NCI-H1694 treated with DMSO at 0.1 percent for 48 hours (cell line): ENCODE measurements at places on chromosomes 7 and 10.
A peak's percentile ranks its signal among the peaks of the same experiment; 100 is the strongest.

DNA sequence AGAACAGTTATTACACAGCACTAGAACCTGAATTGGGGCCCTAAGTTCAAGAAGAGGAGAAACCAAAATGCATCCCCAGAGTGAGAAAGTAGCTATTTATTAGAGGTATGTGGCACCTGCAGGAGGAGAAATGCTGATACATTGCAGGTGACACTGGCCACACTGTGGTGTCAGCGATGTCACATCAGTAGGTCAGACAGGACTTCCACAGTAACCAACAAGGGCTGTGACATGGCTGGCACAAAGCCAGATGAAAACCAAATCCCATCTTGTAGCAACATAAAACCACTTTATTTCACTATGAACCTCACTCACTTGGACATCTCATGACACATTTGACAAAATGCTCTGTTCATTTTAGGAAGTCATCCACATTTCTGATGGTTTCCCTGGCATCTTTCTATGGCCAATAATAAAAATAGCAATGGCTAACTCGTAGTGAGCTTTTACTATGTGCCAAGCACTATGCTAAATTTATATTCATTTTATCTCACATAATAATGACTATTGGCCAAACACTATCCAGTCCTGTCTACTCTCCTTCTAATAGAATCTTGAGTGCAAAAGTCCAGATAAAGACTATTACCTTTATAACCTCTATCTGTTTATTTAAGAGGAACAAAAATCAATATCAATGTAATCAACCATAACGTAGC lies 154.2 kb downstream of the TSPAN12 start:
- no peak for DNase-seq

DNA sequence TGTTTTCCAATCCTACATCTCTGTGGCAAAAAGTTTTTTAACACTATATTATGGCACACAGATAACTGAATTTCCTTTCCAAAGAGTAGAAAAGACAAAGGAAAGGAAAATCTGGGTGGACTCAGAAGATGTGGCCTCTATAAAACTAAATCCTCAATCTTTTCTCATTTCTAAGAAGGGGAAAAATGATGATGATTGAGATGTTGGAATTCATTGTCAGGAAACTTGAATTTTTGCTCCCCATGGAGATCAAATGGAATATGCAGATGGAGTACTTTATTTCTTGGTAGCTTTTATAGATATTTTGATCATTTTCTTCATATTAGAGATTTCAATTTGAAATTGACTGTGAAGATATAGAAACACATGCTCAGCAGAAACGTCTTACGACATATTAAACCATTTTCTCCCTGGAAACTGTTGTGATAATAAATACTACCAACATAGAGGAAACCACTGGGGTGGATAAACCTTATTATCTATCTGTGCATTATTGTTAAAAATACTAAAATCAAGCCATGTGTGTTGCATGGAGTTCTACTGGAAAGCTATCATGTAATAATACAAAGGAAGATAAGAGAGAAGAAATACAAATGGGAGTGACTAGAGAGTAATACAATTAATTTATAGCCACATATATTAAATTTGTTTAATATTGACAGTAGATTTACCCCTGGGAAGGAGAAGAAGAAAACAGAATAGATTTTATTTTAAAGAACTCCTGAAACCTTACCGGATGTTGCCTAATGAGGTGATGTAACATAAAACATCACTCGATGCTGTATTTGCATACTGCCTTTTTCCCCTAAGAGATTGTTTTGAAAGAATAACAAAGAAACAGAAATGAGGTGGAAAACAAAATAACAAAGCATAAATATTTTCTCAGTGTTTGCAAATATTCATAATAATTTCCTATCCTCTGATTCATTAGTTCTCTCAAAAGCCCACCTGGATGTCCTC lies 931.2 kb upstream of the C7orf33 start:
- no peak for DNase-seq

DNA sequence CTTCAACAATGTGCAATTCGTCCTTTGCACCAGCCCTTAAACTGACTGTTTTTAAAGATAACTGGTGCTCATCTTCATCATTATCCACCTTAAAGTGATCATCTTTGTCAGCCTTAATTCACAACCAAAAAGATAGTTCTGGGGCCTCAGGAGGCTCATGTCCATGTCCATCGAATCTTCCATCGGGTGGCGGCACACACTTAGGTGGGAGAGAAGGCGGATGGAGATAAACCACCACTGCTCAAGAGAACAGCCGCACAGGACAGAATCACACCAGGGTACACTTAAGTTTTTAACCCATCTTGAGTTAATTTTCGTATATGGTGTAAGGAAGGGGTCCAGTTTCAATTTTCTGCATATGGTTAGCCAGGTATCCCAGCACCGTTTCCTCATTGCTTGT lies 24.8 kb downstream of the OIT3 start:
- no peak for DNase-seq

GRCh38 chr7:158657189-158657746 lies 47.3 kb downstream of the NCAPG2 start:
- DNase-seq, result no peak

GRCh38 chr10:61866700-61867368 lies 34.7 kb upstream of the ARID5B start:
- DNase-seq, result no peak

DNA sequence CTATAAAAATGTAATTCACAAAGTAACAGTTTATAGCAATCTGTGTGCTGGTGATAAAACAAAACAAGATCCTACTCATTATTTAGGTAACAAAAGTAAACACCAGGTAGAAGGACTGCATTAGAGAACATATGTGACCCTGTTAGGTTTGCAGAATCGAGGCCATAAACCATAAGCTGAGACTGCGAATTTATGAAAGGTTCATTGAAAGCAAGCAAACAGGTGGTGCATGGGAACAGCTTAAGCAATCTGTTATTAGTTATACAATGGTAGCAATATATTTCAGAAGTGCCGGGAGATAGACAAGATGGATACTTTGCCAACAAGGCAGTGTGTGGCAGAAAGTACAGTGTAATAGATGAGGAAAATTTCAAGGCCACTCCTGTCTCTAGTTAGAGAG lies 23.5 kb upstream of the FAM133B start:
- DNase-seq, result no peak

DNA sequence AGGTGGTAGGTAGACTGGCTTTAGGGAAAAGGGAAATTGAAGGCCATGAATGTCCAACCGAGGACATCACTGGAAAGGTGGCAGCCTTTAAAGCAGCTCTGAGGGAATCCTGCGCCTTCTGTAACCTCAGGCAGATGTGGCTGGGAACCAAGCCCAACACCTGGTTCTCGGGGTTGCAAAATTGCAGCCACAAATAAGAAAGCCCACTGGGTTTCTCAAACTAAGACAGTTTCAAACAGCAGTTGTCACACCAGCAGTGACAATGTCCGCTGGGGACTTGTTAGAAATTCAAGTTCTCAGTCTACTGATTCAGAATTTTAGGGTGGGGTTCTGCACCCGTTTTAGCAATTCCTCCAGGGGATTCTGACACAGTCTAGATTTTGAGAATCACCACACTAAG lies 42.7 kb upstream of the STEAP1B start:
- DNase-seq, result no peak

- no peak for DNase-seq
These were observed 3.2 kb upstream of the VSTM4 start for GRCh38 chr10:49118430-49119074.

DNA sequence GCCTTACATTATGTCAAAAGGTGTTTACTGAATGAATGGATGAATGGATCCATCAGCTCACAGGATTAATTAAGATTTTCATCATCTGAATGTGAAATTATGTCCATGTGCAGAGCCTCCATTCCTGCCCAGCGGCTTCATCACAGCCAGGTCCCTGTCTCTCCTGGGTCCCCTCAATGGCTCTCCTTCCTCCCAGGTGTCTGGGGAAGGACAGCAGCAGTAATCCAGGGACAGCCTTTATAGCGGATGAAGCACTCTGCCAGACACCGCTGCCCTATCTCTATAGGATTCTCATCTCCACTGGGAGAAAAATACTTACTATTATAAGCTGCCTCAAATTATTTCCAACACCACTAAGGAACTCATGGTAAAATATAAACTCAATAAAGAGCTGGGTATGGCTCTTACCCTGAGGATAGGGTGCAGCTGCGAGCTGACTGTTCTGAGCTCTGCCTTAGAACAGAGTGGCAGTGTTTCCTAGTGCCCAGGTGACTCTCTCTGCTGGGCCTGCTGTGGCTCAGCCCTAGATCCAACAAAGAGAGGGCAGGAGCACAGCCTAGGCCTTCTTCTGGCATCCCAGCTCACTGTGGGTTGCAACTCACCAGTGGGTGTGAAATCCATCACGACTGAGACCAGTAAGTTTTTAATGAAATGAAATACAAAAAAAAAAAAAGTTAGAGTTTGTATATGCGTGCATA lies 38.3 kb downstream of the GPRIN2 start:
- no peak for DNase-seq

GRCh38 chr7:28641752-28642545 lies 229.6 kb downstream of the CREB5 start:
- no peak for DNase-seq

- DNase-seq, result no peak
These were observed 163.3 kb downstream of the IPMK start for GRCh38 chr10:58104351-58104751.

- DNase-seq, result no peak
These were observed 385.3 kb downstream of the ETV1 start for GRCh38 chr7:13604178-13604577.

DNA sequence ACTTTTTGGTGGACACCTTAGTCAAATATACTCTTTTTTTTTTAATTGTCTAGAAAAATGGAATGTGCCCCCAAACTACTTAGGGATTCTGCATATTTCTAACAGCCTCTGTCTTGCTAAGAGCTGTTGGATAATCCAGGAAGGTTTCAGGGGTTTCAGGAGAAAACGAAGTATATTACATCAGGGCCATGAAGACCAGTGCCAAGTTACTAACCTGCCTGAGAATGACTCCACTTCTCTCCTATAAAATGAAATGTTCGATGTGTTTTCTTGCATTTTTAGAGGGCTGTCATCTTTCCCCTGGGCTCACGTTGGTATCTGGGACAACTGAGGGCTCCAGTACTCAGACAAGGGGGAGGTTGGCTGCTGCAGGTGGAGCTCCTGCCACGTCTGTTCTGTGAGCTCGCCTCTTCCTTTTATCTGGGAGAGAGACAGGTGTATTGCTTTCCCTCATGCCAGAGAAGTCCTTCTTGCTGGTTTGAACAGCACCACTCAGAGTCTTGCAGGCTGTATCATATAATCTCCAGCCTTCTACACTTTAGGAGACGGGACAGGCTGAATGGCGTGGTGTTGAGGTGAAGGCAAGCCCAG lies 71.3 kb downstream of the CAMK1D start:
- no peak for DNase-seq

- DNase-seq, result no peak
These were observed 29.9 kb upstream of the ZNF273 start for GRCh38 chr7:64873155-64873500.

DNA sequence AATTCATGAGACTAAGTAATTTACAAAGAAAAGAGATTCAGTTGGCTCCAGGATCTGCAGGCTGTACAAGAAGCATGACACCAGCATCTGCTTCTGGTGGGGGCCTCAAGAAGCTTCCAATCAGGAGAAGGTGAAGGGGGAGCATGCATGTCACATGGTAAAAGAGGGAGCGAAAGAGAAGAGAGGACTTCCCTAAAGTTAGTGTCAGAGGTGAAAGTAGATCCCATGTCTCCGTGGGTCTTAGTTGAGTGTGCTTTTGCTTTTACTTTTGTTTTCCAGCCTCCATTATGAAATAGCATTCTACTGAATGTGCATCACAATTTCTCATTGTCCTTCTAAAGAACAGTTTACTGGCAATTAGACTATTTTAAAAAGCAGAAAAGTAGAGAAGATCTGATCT lies 213.6 kb upstream of the FZD1 start:
- DNase-seq, result no peak

DNA sequence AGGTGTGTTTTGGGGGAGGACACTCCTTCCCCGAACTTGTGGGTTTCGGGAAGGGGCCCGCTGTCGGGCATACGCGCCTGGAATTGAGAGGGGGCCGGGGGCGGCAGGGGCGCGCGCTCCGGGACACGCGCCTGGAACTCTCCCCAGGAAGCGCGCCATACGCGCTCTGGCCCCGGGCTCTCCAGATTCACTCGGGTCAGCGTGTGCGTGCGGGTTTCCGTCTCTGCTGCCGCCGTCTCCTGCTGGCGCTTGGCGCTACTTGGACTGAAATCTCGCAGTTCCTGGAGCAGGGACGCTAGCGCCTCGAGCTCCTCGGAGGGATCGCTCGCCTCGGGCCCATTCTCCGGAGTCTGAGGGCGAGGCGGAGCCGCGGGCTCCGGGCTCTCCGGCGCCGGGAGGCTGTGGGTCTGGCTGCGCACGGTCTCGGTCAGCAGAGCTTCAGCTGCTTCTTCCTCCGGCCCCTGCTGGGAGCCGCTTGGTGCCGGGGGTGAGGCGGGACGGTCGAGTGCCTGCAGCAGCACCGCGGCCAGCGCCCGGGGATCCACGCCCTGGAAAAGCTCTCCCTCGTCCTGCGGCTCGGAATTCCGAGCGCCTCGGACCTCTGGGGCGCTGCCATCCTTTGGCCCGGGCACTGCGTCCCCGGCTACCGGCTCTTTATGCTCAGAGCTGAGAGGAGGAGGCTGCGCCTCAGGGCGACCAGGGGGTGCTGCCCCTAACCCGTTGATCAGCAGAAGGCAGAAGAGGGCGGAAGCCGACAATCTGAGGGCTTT lies 1.1 kb downstream of the VGF start:
- no peak for DNase-seq

- peak; percentile 35 for DNase-seq
These were observed 9.4 kb upstream of the GET4 start for GRCh38 chr7:867001-867405.

GRCh38 chr10:87750001-87750671 lies 67.9 kb downstream of the ATAD1 start:
- no peak for DNase-seq

DNA sequence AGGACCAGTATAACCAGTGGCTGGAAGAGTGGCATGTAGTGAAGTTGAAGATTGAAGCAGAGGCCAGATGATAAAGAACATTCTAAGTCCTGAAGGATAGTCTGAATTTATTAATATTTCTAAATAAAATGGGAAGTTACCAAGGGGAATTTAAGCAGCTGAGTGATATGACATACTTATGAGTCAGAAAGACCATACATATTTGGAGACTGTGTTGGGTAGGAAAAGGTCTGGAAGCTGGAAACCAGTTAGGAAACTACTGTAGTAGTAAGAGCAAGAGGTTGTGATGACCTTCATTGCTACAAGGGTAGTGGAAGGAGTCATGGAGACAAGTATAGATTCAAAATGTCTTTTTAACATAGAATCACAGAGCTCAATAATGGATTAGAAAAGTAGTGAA lies 752.3 kb downstream of the SUGCT start:
- DNase-seq, result no peak

GRCh38 chr7:65992526-65992925 lies 10.5 kb upstream of the GUSB start:
- DNase-seq, result no peak

GRCh38 chr10:103969857-103970627 lies 3.1 kb downstream of the SLK start:
- no peak for DNase-seq

GRCh38 chr7:12570534-12571461 lies at the start of gene SCIN:
TSS of gene SCIN (plus strand) at chr7:12570720. CDS start at chr7:12570787, 67 bp downstream.
- DNase-seq, result no peak

DNA sequence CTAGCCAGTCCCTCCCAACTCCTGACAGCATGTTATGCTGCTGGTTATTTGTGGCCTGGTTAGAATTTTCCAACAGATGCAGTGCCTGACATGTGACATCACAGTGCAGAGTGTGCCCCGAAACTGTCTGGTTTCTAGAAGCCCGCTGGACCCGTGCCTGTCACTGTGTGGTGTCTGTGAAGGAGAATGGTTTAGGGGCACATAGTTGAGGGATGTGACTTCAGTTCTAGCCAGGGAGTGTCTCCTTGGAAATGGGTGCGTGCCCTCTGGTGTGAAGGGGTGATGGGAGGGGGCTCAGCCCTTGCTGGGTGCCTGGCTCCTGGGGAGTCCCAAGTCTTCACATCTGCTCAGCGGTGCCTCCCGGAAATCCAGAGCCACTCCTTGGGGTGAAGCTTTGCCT lies 303.6 kb downstream of the GLRX3 start:
- DNase-seq, result no peak
